Stimulated activated CD4-positive, alpha-beta T cell treated with anti-CD3 and anti-CD28 coated beads, Interleukin-1b, Interleukin-23, amount 100 ng/mL, for 24 hours (primary cell): ENCODE measurements at places on chromosomes 3 and 15.

- DNase-seq: no peak
These were observed 9.6 kb upstream of the CYP11A1 start for GRCh38 chr15:74376825-74377581.

DNA sequence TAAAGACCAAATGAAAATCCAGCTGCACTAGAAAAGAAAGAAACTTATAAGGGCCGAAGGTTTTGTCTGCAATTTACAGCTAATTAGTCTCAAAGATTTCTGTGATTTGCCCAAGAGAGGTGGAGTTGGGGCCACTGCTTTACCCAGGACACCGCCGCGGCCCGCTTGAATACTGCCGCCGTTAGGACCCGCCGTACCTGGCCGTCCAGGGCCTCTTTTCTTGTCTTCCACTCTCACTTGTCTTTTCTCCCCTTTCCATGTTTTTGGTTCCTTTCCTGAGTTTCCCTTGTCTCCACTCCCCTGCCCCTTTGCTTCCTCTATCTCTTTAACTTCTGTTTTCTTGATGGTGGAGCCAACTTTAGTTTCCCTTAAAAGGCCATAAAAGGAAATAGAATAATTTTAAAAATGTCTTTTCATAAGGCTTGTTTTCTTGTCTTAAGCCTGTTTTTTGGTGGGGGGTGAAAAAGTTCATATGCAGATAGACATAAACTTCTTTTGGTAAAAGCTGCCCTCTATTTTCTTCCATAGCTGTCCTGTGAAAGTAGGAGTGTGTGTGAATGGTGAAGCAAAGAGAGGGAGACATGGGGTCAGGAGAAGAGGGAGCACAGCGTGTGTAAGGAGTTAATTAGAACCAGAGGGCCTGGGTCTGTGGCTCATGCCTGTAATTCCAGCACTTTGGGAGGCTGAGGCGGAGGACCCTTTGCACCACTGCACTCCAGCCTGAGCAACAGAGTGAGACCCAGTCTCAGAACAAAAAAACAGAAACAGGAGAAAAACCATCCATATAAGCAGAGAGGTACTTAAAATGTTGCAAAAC lies 16.0 kb upstream of the CCNL1 start:
- DNase-seq: no peak

- DNase-seq: no peak
These were observed 3.5 kb downstream of the PLXND1 start for GRCh38 chr3:129602730-129603560.

DNA sequence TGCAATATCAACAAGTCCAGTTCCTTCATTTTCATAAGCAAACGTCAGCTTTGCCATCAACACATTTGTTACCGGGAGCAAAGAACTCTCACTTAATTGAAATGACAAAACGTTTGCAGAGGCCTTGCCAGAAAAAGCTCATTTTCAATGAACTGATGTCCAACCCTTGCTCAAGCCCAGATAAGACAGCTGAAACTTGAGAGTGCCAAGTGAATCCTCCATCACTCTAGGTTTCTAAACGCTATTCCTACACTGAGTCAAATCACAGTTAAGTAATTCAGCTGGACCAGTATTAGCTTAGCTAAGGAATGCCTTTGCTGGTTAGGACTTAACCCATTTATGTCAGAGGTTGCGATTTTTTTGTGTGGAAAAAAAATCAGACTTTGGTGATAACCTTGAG lies 11.5 kb downstream of the CHSY1 start:
- no peak for DNase-seq

GRCh38 chr3:104323226-104323625 lies 1043.5 kb upstream of the ALCAM start:
- no peak for DNase-seq

GRCh38 chr15:94164202-94164807 lies 67.1 kb upstream of the MCTP2 start:
- peak; percentile 33 for DNase-seq

GRCh38 chr3:41507336-41508062 lies 308.2 kb downstream of the CTNNB1 start:
- no peak for DNase-seq

DNA sequence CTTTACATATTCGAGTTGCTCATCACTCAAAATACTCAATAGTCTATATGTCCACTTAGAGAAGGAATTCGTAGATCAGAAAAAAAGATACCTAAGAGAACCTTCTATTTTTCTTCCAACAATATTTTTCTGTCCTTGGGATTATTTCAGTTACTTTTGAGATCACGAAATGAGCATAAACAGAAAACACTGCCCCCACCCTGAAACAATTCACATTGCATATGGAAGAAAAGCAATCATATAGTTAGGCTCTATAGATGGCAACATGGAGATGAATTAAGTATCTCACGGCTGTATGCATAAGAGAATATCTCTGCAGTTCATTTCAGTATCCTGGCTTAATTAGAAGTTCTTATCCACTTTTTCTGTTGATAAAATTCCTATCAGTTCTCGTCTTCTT lies 391.1 kb downstream of the FGF12 start:
- DNase-seq: no peak

DNA sequence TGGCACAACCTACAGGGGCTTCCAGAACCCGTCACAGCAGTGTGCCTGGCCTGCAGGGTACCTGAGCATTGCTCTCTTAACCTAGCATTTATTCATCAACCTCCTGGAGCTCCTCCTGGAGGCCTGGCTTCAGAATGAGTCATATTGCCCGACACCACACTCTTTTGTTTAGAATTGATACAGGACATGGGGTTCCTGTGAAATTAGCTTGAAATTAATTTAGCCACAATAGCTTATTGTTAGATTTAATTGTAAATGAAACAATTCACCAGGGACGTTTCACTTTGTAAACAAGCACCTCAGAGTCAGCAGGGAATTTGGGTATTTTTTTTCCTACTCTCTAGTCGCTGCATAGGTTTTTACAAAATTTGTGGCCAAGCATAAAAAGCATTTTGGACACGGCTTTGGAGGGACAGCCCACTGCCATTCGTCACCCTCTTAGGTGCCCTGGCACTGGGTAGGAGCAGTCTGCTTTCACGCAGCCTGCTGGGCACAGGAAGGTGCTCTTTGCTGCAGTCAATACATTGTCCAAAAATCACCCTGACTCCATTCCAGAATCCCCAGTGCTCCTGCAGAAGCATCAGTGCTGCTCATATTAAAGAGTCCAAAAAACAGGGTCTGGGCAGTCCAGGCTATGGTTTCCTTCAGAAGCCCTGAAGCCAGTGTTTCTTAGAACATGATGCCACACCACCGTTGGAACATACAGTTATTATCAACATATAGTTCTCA lies 60.8 kb upstream of the MEF2A start:
- no peak for DNase-seq

- no peak for DNase-seq
These were observed 36.5 kb downstream of the HCN4 start for GRCh38 chr15:73331991-73332925.

GRCh38 chr3:133259767-133260166 lies 140.1 kb upstream of the BFSP2 start:
- DNase-seq: no peak

- no peak for DNase-seq
These were observed 10.1 kb downstream of the RNF123 start for GRCh38 chr3:49699281-49699979.

- DNase-seq: no peak
These were observed 569.8 kb upstream of the IL12A start for GRCh38 chr3:159418571-159419526.

DNA sequence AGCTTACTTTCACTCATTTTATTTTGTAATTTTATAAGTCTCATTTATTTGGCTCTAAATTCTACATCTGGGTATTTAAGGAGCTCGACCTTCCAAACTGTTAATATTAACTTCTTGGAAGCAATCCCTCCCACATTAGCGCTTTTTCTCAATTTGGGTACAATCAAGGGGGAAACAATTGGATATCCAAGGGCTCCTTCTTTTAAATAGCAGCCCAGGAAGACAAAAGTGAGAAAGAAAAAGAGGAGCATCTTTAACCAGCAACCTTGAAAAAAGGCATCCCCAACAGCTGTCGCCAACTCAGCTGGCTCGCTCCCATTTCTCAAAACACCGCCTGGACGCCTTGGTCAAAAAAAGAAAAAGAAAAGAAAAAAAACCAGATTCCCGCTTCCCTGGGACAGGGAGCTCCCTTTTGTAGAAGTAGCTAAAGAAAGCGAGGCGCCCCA lies 873 bp downstream of the C3orf70 start:
- DNase-seq: no peak

- DNase-seq: no peak
These were observed 1035.3 kb downstream of the FHIT start for GRCh38 chr3:60215946-60216345.

GRCh38 chr3:183181606-183182005 lies 19.1 kb upstream of the LAMP3 start:
- no peak for DNase-seq

DNA sequence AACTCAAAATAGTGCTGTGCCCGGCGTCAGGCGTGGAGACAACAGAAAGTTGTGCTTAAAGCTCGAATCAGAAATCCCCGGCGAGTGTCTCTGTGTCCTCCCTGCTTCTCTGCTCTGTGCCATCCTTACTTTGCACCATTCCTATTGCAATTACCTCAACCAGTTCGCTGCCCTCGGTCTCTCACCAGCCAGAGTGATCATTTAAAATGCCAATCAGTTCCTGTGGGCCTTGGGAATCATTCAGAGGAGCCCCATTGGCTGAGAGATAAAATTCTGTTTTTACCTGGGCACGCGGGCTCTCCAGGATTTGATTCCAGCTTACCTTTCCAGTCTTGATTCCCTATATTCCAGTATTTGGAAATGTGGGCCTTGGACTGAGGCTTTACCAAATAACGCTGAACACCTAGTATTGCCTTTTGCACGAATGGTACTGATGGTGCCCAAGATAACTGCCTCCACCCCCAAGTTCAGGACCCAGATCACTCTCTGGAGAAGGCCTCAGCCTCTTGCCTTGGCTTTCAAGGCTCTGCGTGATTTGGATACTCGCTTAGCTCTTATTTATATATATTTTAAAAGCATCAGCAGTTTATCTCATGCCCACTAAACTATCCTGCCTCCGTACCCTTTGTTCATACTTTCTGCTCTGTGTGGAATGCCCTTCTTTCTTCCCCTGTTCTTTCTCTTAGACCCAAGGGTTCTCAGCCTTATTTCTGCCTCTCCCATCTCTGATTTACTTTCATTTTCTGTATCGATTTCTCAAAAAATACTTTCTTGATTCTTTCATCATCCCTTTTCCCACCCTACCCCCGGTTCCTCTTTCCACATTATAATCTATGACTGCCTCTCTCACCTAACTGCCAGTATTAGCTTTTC lies 863 bp downstream of the PSMA4 start:
- DNase-seq: no peak

DNA sequence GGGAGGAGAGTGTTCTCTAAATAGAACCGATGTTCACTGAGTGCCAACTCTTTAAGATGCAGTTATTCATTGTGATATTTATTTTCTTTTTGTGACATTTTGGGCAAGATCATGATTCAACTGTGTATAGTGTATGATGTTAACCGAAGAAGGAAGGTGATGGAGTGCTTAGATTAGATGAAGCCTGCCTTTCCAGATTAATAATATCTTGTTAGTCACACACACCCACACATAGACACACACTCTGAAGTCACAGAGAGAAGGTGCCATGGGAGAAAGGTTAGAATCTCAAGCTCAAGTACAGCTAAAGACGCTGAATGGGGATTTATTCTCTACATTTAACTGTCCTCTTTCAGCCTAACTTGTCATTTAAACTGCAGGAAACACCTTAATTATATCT lies 77.0 kb downstream of the SLC9A9 start:
- DNase-seq: no peak

- peak; percentile 14 for DNase-seq
These were observed 68.5 kb downstream of the TMCC1 start for GRCh38 chr3:129824926-129825541.

GRCh38 chr3:66076861-66077470 lies 38.2 kb upstream of the MAGI1 start:
- no peak for DNase-seq

DNA sequence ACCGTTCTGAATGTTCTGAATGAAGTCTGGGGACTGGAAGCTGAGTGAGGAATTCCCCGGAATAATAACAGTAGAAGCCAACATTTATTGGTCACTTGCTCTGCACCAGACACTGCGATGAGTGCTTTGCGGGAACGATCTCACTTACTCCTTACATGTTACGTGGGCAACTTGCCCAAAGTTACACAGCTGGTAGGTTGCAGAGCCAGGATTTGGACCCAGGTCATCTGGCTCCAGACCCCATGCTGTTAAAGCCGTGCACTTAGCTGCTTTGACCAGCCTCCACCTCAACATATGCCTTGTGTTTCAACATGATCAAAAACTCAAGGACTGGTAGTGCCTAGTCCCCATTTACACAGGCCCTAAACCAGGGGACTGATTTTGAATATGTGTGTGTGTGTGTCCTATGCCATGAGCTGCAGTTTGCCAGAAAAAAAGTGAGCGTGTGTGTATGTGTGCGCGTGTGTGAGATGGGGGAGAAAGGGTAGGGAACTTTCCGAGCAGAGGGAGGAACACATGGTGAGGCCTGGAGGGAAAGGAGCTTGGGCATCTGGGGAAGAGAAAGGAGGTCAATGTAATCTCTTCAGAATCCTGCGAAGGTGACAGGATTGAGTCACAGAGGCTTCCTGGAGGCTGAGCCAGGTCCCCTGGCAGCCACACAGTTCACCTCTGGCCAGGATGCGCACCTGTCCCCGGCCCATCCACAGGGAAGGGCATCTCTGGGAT lies 28.9 kb downstream of the LINGO1 start:
- no peak for DNase-seq

DNA sequence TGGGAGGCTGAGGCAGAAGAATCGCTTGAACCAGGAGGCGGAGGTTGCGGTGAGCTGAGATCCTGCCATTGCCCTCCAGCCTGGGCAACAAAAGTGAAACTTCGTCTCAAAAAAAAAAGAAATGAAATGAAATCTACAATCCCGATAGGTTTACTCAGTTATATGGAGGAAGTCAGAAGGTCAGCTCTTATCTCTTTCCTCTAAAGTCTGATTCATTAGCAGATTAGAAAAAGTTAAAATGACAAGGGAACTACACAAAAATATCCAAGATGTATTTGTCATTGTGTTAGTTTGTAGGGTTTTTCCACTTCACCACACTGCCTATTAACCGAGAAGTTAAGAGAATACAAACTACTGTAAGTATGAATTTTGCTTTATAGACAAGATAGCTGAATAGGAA lies 420.6 kb downstream of the SHQ1 start:
- no peak for DNase-seq

DNA sequence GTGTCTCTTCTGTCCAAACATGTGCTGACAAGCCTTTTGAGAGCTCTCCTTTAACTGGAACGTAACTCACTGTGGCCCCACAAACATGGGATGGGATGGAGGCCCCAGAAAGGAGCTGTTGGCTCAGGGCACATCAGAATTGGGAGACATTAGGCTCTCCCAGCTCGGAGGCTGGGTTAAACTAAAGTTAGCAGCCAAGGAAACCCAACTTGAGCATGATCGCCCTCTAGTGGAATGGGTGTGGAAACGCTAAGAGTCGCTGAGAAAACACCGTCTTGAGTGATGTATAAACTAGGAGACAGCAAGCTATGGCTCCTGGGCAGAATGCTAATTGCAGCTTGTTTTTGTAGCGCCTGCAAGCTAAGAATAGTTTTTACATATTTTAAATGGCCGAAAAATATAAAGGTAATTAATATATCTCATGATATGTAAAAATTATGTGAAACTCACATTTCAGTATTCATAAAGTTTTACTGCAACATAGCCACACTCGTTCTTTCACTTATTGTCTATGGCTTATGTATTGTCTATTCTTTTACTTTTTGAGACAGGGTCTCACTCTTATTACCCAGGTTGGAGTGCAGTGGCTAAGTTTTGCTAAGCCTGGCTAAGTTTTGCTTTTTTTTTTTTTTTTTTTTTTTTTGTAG lies 138.8 kb upstream of the HACD2 start:
- no peak for DNase-seq
